ENCODE measurements at places on chromosomes 3 and 15. TPM values are rescaled to one million over a fixed set of nuclear protein-coding genes. Genes with fewer than 3 reads are reported as not detected.

Gene ARL14
- 0.31 TPM for total RNA-seq

Gene STIMATE
- 21.4 TPM for total RNA-seq

Gene ACTRT3
- 2.9 TPM for total RNA-seq

Gene GMNC
- 1.9 TPM for total RNA-seq

DNA sequence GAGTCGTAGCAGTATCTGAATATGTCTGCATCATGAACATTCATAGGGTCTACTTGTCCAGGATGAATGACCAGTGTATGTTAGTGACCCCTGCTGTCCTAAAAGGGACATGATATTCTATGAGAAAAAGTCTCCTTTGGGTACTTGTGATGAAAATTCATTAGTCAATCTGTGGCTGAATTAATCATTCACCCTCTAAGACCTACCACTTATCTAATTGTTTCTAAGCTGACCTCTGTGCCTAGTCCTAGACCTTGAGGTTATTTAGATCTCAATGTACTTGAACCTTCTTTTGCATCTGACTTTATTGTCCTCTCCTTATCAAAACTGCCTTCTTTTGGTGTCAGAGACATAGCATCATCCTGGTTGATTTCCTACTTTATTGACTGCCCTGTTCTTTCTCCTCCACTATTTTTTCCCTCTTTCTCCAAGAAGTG is 799.3 kb downstream of the DIPK2A start:
- DNase-seq, result no peak

DNA sequence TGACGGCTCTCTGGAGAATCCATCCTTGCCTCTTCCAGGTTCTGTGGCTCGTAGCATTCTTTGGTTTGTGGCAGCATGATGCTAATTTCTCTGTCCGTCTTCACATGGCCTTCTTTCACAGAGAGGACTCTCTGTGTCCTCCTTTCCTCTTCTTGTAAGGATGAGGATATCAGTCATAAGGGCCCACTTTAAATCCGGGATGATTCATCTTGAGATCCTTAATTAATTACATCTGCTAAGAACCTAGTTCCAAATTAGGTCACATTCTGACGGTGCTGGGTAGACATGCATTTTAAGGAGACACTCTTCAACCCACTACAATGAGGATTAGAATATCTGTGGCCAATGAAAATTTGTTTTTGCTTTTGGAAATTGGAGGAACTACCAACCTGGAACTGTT is 15.7 kb upstream of the GXYLT2 start:
- no peak for DNase-seq

DNA sequence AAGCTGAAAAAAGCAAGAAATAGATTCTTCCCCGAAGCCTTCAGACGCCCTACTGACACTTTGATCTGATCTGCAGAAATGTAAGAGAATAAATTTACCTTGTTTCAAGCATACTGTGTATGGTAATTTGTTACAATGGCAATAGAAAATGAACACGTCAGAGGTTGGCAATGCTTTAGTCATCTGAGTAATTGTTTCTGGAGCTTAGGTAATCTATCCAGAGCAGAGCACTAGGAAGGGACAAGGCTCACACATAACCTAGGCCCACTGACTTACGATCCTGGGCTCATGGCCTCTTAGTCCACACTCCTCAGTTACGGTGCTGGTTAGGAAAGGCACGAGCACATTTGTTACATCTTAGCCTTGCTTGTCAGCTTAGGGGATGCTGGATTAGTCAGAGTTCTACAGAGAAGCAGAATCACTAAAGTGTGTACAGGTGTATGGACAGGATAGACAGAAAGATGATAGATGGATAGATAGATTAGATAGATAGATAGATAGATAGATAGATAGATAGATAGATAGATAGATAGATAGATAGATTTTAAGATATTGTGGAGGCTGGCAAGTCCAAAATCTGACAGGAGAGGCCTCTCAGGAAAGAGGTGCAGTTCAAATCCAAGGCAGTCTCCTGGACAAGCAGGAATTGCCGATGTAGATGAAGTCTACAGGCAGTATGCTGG is 46.8 kb upstream of the TBC1D23 start:
- DNase-seq, result no peak

- DNase-seq, result no peak
Observed at GRCh38 chr15:40985541-40986330, 32.5 kb downstream of the CHAC1 start.

- no peak for DNase-seq
Observed at GRCh38 chr3:189338366-189338765, 166.6 kb downstream of the TPRG1 start.

DNA sequence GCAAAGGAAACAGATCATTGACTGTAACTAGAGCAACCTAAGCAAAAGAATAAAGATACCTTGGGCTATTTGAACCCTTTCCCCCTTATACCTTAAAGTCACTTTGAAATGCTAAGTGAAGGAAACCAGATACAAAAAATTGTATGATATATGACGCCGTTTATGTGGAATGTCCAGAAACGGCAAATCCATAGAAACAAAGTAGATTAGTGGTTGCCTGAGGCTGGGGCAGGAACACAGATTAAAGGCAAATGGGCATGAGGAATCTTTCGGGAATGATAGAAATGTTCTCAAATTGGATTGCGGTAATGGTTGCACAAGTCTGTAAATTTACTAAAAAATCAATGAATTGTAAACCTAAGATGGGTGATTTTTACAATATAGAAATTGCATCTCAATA is 160.1 kb upstream of the CCDC54 start:
- no peak for DNase-seq

DNA sequence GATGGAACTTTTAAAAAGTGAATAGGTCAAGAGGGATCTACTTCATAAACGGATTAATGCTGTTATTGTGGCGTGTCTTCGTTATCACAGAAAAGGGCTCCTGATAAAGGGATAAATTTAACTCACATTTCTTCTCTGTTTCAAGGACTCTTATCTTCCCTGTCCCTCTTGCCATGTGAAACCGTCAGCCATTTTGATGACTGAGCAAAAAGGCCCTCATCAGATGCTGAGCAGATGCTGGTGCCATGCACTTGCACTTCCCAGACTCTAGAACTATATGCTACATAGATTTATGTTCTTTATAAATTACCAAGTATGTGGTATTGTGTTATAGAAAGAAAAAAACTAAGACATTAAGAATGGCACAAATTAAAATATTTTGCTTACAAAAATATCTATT is 1011.8 kb upstream of the GBE1 start:
- no peak for DNase-seq

- no peak for DNase-seq
Observed at GRCh38 chr3:194740859-194741491, 55.3 kb downstream of the FAM43A start.

DNA sequence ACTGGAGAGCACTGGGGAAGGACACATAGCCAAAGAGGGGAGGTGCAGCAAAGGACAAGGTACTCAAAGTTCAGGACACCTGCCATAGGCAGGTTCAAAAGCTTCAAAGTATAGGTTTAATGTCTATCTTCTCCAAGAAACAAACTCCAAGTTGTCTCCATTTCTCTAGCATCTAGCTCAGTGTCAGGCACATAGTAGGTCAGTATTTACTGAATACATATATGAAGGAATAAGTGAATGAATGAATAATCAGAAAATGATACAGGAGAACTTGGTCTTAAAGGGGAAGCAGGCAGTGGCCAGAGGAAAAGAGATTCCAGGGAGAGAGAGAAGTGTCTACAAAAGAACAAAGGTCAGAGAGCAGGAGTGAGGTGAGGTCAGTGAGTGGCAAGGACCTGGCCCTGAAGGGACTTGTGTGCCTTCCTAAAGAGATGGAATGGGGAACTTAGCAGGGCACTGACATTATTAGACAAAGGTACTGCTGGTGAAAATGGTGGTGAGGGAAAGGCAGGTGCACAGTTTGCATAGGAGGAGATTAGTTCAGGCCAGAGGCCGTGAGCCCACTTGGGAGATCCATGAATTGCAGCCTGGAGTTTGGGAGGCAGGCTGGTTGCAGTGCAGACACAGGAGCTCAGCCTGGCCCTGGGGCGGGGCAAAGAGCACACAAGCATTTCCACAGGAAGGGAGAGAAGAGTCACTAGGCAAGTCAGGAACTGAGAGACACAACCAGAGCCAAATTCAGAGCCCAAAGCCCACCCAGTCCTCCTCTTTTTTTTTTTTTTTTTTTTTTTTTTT is 21.4 kb downstream of the TBC1D2B start:
- no peak for DNase-seq

DNA sequence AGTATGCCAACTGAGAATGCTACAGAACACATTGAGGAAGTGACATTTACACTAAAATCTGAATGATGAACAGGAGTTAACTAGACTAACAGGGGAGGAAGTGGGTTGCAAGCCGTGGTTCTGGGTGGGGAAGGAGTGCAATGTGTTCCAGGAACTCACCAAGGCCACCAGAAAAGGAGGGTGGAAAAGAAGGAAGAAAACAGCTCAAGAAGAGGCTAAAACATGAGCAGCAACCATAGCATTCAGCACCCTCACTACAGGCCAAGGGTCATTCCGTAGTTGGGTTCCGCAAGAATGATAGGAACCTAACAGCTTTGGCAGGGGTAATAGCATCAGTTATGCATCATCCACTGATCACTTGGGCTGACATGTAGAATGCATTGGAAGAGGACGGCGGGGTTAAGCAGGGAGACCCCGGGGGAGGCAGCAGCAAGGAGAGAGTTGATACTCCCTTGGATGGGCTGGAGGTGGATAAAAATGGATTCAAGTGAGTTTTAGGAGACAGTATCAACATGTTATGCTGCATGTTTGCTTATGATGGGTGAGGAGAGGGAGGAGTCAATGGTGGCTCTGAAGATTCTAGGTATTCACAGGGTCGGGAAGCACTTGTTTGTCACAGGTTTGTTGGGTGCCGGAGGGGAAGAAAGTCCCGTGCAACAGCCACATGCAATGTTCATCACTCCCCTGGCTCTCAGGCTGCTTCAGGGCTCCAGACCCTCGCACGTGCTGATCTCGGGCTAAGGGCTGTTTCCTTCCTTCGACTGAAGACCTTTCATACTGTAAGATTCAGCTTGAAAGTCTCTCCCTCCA is 53.2 kb downstream of the LIPC start:
- DNase-seq, result no peak

- DNase-seq, result no peak
Observed at GRCh38 chr3:38354588-38355330, 8.2 kb downstream of the XYLB start.

GRCh38 chr3:177832880-177833279 is 635.6 kb upstream of the TBL1XR1 start:
- DNase-seq, result no peak
